ENCODE measurements at places on chromosomes 12 and 14.

- no peak for DNase-seq
Measured at GRCh38 chr14:36383767-36384431, 63.5 kb upstream of the MBIP start.

DNA sequence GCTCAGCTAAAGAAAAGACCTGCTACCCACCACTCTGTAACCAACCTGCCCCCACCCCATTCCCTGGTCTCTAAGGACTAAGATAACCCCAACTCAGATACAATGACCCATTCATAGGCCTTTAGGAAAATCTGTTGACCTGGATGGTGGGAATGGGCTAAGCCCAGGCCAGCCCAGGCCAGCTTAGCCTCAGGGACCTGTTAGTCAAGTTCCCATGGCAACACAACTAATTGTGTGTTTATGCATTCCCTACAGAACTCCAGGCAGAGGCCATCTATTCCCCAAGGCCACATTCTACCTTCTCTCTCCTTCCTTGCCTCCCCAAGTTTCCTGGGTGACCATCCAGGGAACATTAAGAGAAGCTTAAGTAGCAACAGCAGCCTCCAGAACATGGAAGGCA, 16.1 kb upstream of the KRT8 start:
- DNase-seq, result no peak

- peak; percentile 39 for DNase-seq
Measured at GRCh38 chr14:67943947-67944346, 124.4 kb downstream of the RAD51B start.

DNA sequence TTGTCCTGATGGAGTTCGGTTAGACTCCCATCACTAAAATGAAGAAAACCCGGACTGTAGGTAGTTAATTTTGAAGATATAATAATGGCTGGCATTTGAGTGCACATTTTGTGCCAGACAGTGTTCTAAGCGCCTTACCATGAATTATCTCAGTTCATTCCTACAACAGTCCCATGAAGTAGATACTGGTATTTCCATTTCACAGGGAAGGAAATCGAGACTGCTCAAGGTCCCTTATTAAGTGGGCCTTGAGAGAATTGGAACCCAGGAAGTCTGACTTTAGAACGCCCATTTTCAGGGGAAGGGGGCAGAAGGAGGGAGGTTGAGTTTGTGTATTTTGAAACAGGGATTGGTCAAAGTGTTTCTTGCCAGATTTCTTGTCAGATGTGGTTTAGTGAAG, 855 bp downstream of the MNAT1 start:
- DNase-seq, result no peak

DNA sequence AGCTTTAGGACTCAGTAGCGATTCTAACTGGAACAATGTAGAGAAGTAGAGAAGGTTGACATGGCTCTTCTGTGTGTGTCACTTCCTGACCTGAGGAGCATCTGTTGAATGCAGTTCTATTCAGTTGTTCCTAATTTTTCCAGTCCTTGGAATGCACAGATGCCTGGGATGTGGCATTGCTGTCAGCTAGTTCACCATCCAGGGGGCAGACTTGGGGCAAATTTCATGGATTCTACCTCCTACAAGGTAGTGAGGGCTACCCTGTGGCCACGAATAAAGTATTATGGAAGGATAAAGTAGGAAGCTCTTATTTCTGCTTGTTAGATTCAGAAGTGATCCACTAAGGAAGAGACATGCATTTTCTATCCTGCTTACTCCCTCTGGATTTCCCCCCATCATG, 74.4 kb upstream of the GPATCH2L start:
- no peak for DNase-seq

DNA sequence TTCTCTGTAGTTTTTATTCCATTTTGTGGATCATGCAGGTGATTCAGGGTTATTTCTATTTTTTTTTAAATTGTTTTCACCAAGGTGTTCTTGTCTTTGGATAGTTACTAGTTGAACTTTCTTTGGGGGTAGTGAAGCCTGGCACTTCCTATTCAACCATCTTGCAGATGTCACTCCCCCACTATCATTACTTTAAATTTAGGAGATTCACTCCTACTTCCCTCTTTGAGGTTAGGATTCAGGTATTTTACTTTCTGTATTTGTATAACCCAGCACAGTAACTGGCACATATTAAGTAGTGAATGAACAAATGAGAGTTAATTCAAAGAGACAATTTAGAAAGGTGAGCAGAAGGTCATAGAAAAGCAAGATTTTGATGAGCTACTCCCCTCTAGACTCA, 255.6 kb downstream of the ATP23 start:
- DNase-seq, result no peak

- no peak for DNase-seq
Measured at GRCh38 chr14:100476012-100476822, 111.0 kb downstream of the BEGAIN start.

DNA sequence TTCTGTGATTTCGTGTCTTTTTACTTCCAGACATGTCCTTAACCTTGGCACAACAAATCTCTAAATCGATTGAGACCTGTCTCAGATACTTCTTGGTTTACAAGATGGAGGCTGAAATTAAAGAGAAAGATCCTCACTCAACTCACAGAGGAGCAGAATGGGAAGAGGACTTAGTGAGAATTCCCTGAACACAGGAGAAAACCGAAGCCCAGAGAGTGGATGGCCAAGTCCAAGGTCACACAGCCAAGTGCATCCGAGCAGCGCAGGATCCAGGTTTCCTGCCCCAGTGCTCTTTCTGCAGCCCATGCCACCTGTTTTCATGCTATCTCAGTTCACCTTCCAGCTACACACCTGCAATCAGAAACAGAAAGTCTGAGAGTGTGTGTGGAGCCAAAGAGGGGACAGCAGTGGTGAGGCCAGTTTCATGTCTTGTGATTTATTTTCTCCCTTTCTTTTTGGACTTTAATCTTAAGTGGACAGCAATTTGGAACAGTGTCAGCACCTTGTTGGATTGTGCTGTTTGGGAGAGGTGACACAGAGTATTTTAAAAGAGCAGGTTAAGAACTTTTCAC, 22.9 kb upstream of the TCL1B start:
- no peak for DNase-seq

DNA sequence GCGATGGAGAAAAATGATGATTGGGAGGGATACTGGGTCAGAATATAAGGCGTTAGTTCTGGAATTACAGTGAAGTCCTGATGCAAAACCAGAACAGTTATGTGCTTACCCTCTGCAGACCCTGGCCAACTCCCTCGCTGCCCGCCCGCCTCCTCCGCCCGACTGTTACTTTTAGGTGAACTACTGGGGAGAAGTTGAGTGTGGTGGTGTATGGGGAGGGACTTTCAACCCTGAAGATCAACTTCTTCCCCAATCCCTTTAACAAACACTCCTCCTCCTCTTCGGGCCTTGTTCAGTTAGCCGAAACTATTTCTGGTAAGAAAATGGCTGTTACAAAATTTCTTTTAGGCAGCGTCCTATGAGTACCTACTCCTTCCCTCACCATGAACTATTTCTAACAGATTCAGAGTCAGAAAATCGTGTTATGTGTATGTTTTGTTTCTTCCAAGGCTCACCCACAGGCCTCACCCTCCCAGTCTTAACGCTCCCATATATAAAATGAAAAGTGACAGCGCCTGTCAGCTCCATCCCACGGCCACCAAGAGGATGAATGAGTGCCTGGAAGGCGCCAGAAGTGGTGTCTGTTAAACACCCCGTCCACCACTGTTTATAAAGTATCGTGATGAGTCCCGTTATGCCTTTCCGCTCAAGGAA, 1.3 kb downstream of the FBXO33 start:
- no peak for DNase-seq

GRCh38 chr14:54669721-54670561, 103.0 kb downstream of the SAMD4A start:
- DNase-seq, result peak; percentile 25

Data from naive thymus-derived CD8-positive, alpha-beta T cell (primary cell).